SJCRH30 (cell line): ENCODE measurements at places on chromosomes 1 and 21.

DNA sequence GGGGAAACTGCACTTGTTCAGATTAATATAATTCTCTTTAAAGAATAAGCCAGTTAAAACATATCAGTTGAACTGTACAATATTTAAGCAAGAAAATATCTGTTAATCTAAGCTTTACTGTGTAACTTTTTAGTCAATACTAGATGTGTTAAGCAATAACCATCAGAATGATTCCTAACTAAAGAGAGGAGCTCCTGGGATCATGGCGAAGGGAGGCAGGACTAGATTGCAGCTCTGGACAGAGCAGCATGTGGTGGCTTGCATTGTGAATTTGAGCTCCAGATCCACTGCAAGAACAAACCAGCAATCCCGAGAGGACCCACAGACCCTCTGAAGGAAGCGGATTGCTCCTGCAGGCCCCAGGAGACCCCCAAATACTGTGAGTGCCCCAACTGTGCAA lies 21.9 kb downstream of the LYST start:
- no peak for DNase-seq

- no peak for DNase-seq
Observed at GRCh38 chr1:218718977-218719376, 373.8 kb downstream of the TGFB2 start.

- DNase-seq = no peak
Observed at GRCh38 chr1:169510060-169510459, 24.3 kb upstream of the SLC19A2 start.

DNA sequence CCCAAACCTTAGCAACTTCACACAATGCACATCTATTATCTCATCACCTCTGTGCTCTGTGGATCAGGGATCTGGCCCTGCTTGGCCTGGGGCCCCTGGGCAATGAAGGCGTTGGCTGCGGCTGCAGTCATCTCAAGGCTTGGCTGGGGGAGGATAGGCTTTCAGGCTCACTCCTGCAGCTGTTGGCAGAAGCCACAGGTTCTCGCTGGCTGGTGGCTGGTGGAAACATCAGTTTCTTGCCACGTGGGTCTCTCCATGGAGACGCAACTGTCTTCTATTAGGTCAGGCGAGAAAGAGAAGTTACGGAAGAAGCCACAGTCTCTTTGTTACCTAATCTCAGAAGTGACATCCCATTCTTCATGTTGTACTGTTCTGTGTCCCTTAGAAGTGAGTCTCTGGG lies 3.6 kb upstream of the NPPA start:
- DNase-seq = peak; percentile 86

DNA sequence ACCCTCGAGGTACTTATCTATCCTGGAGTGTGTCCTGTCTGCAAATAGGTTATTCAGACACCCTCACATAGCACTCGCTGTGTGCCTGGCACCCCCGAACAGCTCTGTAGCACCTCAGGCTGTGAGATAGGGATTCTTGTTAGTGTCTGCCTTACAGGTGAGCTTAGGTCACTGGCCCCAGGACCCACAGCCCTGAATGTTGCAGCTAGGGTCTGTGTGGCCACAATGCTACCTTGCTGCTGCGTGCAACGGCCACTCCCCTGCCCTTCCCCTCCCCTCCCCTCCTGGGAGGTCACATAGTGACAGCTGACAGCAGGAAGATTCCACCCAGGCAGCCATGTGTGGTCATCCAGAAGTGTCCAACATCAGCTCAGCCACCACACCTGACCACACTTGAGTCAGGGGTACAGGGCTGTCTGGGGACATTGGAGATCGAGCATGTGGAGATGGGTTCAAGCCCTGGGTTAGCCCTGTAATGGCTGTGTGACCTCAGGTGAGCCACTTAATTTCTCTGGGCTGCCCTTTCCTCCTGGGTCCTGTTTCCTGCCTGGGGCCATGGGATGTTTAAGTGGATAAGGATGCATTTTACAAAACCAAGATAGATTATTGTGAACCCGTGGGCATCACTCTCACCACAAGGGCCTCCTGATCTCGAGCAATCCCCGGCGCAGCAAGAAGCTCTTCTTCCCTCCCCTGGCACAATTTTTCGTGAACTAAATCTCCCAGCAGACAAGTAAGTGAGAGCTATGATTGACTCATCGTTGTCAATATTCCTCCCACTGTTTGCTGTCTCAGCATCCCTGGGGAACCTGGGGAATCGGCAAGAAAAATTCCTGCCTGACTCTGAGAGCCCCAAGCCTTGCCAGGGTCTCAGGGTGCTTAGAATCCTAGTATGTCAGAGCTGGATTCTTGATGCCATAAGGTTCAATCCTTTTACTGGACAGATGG lies 208.7 kb downstream of the PTPRU start:
- no peak for DNase-seq

DNA sequence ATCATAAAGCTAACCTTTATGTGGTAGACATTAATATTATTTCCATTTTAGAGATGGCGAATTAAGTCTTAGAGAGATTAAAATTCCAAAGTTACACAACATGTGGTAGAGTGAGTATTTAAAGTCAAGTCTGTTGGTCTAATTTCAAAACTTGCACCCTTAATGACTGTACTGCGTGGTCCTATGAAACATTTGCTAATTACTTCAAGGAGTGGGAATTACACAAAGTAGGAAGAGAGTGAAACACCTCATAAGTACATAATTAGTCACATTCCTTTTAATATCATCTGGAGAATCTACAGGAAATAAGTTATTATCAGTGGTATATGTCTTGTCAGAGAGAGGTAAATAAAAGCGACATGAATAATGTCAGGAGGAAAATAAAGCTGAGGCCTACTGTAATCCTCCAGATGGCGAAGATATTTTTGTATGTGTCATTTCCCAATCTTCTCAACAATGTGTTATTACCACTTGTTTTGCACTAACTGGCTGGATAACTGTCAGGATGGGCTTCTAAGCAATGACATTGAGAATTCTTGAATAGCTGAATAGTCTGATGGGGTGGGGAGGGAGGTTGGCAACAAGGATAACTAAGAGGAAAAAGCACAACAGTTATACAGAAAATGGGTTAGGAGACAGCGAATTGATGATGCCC lies 95.5 kb downstream of the TNFSF18 start:
- DNase-seq = no peak

GRCh38 chr1:234604495-234605398 lies 5.2 kb downstream of the IRF2BP2 start:
- no peak for DNase-seq

GRCh38 chr1:67646145-67647035 lies 38.6 kb upstream of the GADD45A start:
- DNase-seq = peak; percentile 86

GRCh38 chr1:235105051-235106043 lies 23.3 kb downstream of the TOMM20 start:
- no peak for DNase-seq

DNA sequence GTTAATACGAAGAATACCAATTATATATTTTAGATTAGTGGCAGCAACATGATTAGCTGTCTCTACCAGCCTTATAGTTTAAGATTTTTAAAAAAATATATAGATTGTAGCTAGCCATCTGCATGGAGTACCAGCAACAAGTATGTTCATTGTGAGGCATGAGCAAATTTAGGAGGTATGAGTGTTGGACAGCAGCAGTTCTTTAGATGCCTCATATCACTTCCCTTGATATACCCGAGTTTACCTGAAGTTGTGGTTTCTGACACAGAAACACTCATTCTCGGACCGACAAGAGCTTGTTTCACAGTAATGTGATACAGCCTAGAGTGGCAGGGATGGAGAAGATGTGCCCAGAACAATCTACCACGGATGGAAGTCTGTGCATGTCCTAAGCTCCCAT lies 69.1 kb downstream of the RGS18 start:
- no peak for DNase-seq

- no peak for DNase-seq
Observed at GRCh38 chr1:24946861-24947658, 17.0 kb upstream of the RUNX3 start.

GRCh38 chr1:84847253-84848250 lies 45.5 kb downstream of the LPAR3 start:
- peak; percentile 72 for DNase-seq

GRCh38 chr1:238060061-238060460 lies 169.3 kb upstream of the ZP4 start:
- peak; percentile 80 for DNase-seq

GRCh38 chr1:114181356-114181755 lies 27.7 kb upstream of the SYT6 start:
- DNase-seq = no peak

- DNase-seq = peak; percentile 37
Observed at GRCh38 chr1:81804312-81804711, 3.6 kb downstream of the ADGRL2 start.

GRCh38 chr1:94875794-94876193 lies 51.1 kb downstream of the CNN3 start:
- DNase-seq = no peak

DNA sequence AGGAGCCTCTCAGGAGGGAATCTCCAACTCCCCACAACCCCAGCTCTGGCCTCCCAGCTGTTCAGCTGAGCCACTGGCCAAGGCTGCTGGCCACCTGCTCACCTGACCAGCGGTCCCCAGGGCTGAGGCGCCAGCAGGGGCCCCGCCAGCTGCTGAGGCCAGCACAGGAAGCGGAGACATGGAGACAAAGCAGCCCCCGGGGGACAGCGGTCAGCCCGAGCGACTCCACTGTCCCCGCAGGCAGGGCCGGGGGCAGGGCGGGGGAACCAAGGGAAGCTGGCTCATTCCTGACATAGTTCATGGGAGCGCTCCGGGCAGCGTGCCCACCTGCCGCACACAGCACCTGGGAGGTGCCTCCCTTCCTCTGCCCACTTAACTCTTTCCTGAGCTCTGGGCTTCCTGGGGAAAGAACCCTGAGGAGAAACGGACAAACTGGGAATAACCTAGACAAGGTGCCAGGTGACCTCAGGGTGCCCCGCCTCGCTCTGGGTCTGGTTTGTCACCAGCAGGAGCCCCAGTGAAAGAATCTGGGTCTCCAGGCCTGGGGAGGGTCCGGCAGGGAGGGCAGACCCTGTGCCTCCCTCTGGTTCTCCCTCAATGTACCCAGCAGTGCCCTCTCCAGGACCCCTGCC lies 10.7 kb downstream of the EPHA2 start:
- DNase-seq = peak; percentile 96

GRCh38 chr1:179231923-179232322 lies 2.4 kb upstream of the ABL2 start:
- DNase-seq = no peak

GRCh38 chr1:233038581-233038980 lies 88.2 kb downstream of the NTPCR start:
- DNase-seq = no peak
